ENCODE measurements at places on chromosomes 4 and X.

GRCh38 chr4:122718281-122718680 lies 14.2 kb upstream of the BBS12 start:
- DNase-seq = no peak

GRCh38 chr4:83780053-83780733 lies 244.3 kb downstream of the GPAT3 start:
- no peak for DNase-seq

DNA sequence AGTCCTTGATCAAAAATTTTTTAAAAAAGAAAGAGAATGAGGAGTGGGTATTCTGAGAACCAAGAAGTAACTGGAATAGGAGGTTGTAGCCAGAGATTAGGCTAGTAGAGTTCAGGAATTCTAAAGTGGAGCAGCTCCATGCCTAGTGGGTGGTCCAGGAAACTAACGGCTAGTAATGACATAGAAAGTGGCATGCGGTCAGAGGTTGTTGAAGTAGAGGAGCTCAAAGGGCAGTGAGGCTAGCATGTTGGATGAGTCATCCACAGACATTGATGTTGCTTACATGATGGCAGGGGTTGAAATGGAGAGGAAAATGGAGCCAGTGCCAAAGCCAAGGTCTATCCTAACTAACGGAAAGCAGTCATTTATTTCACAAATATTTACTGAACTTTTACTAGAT lies 42.1 kb downstream of the TEX13B start:
- no peak for DNase-seq

GRCh38 chr4:24915121-24915922 lies 2.5 kb upstream of the CCDC149 start:
- DNase-seq = no peak

- DNase-seq = no peak
These were observed 30.4 kb downstream of the FNIP2 start for GRCh38 chr4:158799013-158799770.

DNA sequence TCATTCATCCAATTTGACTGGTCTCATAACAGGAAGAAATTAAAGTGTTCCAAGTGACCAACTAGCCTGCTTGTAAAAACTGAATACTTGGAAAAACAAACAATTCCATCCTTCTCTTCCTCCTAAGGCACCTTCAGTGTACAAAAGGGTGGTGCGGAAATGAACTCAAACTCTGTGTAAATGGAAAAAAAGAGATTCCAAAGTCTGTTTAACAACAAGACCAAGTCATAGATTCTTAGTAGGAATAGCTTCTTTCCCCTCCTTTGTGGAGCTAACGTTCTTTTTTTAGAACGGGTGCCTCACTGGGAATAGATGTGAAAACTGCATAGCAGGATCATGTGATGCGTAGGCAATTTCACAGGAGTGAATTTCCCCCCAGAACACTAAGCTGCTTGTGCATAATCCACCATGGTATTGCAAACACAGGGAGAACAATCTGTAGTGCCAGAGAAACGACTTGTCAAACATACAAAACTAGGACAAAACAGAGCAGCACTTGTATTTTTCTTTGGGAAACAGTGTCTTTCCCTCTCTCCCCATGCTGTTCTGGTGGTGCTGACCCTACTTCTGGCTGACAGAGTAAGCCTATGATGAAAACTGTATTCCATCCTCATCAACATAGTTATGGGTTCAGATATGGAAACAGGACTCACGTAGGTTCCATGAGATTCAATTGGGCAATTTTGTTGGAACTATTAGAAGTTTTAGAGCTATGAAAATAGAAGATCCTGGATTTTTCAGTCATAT lies 13.2 kb upstream of the SOD3 start:
- no peak for DNase-seq

All from head of caudate nucleus (tissue), 42 donors.